Heart right ventricle (tissue), 16 donors: ENCODE measurements at places on chromosomes 1 and 21. TPM values are rescaled to one million over a fixed set of nuclear protein-coding genes. Genes with fewer than 3 reads are reported as not detected.

Gene TMIGD3
- 0.43 TPM for total RNA-seq

Gene FCRLB
- total RNA-seq, result 0.45 TPM

Gene LIX1L
- 29.5 TPM for total RNA-seq

Gene CFHR2
- total RNA-seq, result not detected

Gene S100A9
- total RNA-seq, result 91.6 TPM

Gene RAB7B
- 2.1 TPM for total RNA-seq

Gene TTLL7
- 2.5 TPM for total RNA-seq

Gene FAM151A
- total RNA-seq, result 2.7 TPM

Gene TRIM58
- 0.28 TPM for total RNA-seq

Gene RHEX
- not detected for total RNA-seq

Gene SEMA4A
- total RNA-seq, result 1.9 TPM

GRCh38 chr1:81781749-81782148 lies 19.0 kb upstream of the ADGRL2 start:
- H3K27me3 ChIP-seq, result no peaks in the 10 kb centered on the region
- no peak for DNase-seq
- H3K36me3 ChIP-seq, result no peaks in the 10 kb centered on the region
- no peak overlapping the region for H3K27ac ChIP-seq
- no peaks in the 10 kb centered on the region for H3K4me1 ChIP-seq
- H3K4me3 ChIP-seq, result no peak overlapping the region

DNA sequence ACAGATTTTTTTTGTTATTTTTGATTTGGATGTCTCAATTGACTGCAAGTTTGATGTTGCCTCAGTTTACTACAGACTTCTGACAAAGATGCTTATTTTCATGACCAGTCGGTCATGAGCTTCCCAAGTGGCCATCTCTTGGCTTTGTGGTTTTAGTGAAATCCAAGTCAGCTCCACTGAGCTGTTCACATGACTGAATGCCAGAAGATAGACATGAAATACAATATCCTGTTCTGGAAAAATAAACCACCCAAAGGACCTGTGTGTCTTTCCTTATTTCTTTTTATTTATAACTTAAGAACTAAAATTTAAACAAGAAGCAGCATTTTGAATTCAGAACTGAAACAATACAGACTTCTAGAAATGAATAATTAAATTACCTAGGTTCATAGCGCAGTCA lies 89.3 kb downstream of the HMCN1 start:
- H3K4me1 ChIP-seq, result no peaks in the 10 kb centered on the region
- no peak overlapping the region for H3K27ac ChIP-seq
- H3K36me3 ChIP-seq, result no peaks in the 10 kb centered on the region
- no peak for DNase-seq

DNA sequence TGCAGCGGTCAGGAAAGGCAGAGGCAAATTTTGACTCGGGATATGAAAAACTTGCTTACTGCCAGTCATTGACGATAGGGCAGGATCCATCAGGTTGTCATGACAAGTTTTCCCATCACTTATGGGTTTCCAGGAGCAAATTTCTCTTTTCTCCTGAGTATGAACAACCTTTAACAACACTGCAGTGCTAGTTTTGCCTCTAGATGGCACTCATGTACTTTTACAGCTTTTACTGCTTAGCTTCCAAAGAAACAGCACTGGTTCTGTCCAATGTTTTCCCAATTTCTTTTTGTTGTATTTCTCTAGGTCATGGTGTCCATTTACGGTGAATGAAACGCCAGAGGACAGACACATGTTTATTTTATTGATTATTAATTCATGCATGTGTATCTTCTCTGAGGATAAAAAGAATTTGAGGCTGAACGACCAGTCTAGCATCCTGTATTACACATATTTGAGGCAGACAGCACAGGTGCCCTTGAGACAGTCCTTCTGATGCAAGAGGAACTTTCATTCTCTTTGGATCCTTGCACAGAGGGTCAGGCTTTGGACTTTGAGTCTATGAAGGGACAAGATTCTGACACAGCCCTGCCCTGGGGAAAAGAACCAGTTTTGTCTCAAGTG lies 112.3 kb upstream of the TRABD2B start:
- H3K4me3 ChIP-seq, result no peak overlapping the region
- no peaks in the 10 kb centered on the region for H3K36me3 ChIP-seq
- no peaks in the 10 kb centered on the region for H3K4me1 ChIP-seq
- no peaks in the 10 kb centered on the region for H3K27me3 ChIP-seq
- DNase-seq, result no peak

DNA sequence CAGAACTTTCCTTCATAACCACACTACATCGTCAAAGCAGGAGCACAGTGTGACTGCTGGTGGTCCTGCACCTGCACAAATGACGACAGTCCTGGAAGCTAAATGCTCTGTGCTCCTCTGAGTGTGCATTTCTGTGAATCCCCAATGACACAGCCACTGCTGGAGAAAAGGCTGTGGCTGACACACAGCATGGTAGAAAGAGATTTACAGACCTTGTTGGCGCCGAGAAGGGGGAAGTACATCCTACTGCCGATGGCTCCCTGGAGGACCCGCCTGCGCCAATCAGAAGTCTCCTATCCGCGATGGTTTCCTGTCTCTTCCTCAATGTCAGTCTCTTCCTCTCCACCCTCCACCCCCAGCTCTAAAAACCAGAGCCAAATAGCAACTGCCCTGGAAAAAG lies 115.4 kb upstream of the RAB4A start:
- H3K4me1 ChIP-seq, result no peaks in the 10 kb centered on the region
- no peak overlapping the region for H3K4me3 ChIP-seq
- peak; percentile 41 for DNase-seq
- no peaks in the 10 kb centered on the region for H3K27me3 ChIP-seq
- H3K27ac ChIP-seq, result no peak overlapping the region

- no peaks in the 10 kb centered on the region for H3K36me3 ChIP-seq
- H3K27ac ChIP-seq, result no peak overlapping the region
- no peak for DNase-seq
- H3K4me3 ChIP-seq, result peak overlapping the region; percentile 81
Observed at GRCh38 chr1:212611000-212611948, 2.7 kb downstream of the ATF3 start.

DNA sequence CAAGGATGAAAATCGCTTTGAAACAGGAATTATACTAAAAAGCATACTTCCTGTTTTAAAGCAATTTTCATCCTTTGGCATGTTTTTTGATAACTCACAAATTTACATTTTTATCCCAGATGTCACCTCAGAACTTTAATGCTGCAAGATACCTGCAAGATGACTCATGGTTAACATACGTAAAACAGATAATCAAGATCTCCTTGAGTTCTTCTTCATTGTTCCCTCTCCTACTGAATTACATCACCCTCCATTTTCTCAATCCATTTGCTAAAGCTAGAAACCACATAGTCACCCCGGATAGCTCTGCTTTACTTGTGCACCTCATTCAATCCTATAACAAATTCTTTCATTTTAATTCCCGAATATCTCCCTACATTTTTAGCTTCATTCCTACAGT lies 1114.2 kb downstream of the PLA2G4A start:
- H3K36me3 ChIP-seq, result no peaks in the 10 kb centered on the region
- H3K27ac ChIP-seq, result no peak overlapping the region
- H3K27me3 ChIP-seq, result no peaks in the 10 kb centered on the region
- H3K4me3 ChIP-seq, result no peak overlapping the region
- no peak for DNase-seq

GRCh38 chr1:5765997-5766913 lies 226.0 kb downstream of the NPHP4 start:
- no peak for DNase-seq
- H3K4me3 ChIP-seq, result no peak overlapping the region
- no peaks in the 10 kb centered on the region for H3K36me3 ChIP-seq
- H3K27ac ChIP-seq, result no peak overlapping the region
- H3K4me1 ChIP-seq, result peaks cover 8% of the 10 kb centered on the region

DNA sequence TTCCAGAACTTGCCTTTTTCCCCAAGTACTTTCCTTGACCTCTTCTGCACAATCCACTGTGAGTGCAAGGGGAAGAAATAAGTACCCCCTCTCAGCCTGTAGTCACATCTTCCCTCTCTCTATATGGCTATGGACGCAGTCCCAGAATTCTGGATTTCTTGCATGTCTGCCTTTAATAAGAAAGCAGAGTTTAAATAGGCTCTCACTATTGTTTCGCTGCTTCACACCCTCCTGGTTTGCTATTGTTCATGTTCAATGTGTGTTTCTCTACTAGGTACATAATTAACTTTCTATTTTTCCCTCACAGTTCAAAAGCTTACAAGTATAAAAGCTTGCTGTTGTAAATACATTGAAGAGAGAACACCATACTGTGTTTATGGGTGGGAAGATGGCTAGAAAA lies 181.5 kb upstream of the C1orf105 start:
- DNase-seq, result no peak
- H3K4me3 ChIP-seq, result no peak overlapping the region
- no peak overlapping the region for H3K27ac ChIP-seq
- no peaks in the 10 kb centered on the region for H3K36me3 ChIP-seq

- H3K4me1 ChIP-seq, result no peaks in the 10 kb centered on the region
- H3K27ac ChIP-seq, result no peak overlapping the region
- H3K4me3 ChIP-seq, result no peak overlapping the region
- no peaks in the 10 kb centered on the region for H3K27me3 ChIP-seq
Observed at GRCh38 chr1:16430606-16431005, 6.6 kb downstream of the SPATA21 start.

DNA sequence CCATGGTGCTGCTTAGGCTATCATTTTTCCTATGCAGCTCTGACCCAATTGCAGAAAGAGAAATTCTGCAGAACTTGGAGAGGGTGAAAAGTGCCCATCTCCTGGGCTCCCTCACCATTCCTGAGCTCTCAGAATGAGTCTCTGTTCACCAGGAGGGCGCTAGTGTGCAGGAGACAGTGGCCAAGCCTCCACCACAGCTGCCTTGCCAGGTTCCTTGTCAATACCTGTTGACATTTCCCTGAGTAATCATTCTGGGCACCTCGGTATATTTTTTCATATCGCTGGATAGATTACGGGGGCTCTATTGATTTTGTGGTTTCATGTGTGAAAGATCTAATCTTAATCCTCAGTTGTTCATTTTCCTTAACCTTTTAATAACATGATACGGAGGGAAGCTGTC lies 13.0 kb upstream of the C8B start:
- no peak overlapping the region for H3K27ac ChIP-seq
- H3K4me3 ChIP-seq, result no peak overlapping the region
- no peaks in the 10 kb centered on the region for H3K27me3 ChIP-seq
- H3K4me1 ChIP-seq, result no peaks in the 10 kb centered on the region

GRCh38 chr1:66506991-66507390 lies 27.0 kb upstream of the SGIP1 start:
- H3K27ac ChIP-seq, result no peak overlapping the region
- no peaks in the 10 kb centered on the region for H3K36me3 ChIP-seq
- no peak for DNase-seq
- H3K4me1 ChIP-seq, result no peaks in the 10 kb centered on the region
- H3K4me3 ChIP-seq, result no peak overlapping the region

DNA sequence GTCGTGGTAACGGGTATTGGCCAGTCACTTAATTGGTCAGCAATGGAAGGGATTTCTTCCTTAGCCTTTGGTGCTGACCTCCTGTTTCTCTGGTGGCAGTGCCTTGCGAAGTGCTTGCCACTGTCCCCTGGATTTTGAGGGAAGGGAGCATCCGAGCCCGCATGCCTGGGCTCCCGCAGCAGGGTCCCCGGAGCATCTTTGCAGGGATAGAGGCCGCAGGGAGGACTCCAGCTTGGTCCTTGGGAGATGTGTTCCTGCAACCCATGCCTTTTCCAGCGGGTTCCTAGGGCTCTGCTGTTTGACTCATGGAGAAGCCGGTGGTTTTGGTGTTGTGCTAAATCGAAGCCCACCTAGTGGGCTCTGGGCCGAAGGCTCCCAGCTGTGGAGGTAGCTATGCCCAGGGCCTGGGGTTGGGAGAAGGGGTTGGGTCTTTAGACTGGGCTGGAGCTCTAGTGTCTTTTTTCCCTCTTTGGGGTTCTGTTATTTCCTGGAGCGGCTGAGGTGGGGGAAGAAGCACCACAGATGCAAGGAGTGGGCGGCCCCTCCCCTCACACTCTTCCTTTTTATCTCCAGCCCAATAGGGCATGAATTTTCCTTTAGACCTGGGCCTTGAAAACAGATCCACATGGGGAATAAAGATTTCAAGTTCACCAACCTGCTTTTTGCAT lies 39.0 kb downstream of the PIK3CD start:
- H3K27ac ChIP-seq, result no peak overlapping the region
- H3K27me3 ChIP-seq, result no peaks in the 10 kb centered on the region
- H3K36me3 ChIP-seq, result no peaks in the 10 kb centered on the region
- no peak for DNase-seq
- H3K4me3 ChIP-seq, result no peak overlapping the region
- peaks cover 35% of the 10 kb centered on the region for H3K4me1 ChIP-seq

- H3K27ac ChIP-seq, result no peak overlapping the region
- DNase-seq, result no peak
- no peaks in the 10 kb centered on the region for H3K36me3 ChIP-seq
- no peak overlapping the region for H3K4me3 ChIP-seq
Observed at GRCh38 chr1:54553602-54554313, 5.7 kb downstream of the ACOT11 start.

DNA sequence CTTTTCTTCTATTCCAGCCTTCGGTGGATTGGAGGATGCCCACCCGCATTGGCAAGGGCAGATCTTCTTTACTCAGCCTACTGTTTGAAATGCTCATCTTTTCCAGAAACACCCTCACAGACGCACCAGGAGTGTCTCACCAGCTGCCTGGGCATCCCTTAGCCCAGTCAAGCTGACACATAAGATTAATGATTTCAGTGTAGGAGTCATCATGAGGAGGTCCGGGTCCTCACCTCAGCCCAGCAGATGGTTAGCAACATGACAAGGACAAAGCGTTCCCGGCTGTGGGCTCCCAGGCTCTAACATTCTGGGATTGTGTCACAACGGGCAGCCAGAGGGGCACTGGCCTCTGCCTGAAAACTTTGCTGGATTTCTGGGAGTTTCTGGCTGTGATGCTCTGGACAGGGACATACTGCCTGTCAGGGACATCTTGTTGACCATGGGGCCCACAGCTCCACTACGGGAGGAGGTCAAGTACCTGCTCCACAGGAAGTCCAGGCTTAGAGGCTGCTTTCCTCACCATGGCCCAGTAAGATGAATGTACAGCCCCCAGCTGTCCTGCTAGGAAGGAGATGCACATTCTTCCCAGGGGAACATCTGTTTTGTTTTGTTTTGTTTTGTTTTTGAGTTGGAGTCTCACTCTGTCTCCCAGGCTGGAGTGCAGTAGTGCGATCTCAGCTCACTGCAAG lies 204.0 kb upstream of the COA6 start:
- H3K36me3 ChIP-seq, result no peaks in the 10 kb centered on the region
- H3K4me3 ChIP-seq, result no peak overlapping the region
- no peak for DNase-seq
- H3K27me3 ChIP-seq, result peaks cover 35% of the 10 kb centered on the region
- H3K4me1 ChIP-seq, result no peaks in the 10 kb centered on the region

GRCh38 chr1:4935807-4936206 lies 281.4 kb downstream of the AJAP1 start:
- H3K36me3 ChIP-seq, result no peaks in the 10 kb centered on the region
- H3K27ac ChIP-seq, result no peak overlapping the region
- H3K27me3 ChIP-seq, result no peaks in the 10 kb centered on the region
- H3K4me1 ChIP-seq, result no peaks in the 10 kb centered on the region

GRCh38 chr1:174023440-174023839 lies 1.3 kb upstream of the RC3H1 start:
- H3K4me1 ChIP-seq, result peaks cover 42% of the 10 kb centered on the region
- no peaks in the 10 kb centered on the region for H3K36me3 ChIP-seq
- H3K27ac ChIP-seq, result peak overlapping the region; percentile 89
- DNase-seq, result peak; percentile 39
- no peak overlapping the region for H3K4me3 ChIP-seq
